ENCODE measurements at places on chromosomes 2 and 18.

- peaks cover 4% of the 10 kb centered on the region for H3K36me3 ChIP-seq
- H3K27ac ChIP-seq = no peak overlapping the region
- peaks cover 10% of the 10 kb centered on the region for H3K4me1 ChIP-seq
- no peak for DNase-seq
- no peaks in the 10 kb centered on the region for H3K27me3 ChIP-seq
These were observed 13.0 kb upstream of the ALLC start for GRCh38 chr2:3644891-3645605.

DNA sequence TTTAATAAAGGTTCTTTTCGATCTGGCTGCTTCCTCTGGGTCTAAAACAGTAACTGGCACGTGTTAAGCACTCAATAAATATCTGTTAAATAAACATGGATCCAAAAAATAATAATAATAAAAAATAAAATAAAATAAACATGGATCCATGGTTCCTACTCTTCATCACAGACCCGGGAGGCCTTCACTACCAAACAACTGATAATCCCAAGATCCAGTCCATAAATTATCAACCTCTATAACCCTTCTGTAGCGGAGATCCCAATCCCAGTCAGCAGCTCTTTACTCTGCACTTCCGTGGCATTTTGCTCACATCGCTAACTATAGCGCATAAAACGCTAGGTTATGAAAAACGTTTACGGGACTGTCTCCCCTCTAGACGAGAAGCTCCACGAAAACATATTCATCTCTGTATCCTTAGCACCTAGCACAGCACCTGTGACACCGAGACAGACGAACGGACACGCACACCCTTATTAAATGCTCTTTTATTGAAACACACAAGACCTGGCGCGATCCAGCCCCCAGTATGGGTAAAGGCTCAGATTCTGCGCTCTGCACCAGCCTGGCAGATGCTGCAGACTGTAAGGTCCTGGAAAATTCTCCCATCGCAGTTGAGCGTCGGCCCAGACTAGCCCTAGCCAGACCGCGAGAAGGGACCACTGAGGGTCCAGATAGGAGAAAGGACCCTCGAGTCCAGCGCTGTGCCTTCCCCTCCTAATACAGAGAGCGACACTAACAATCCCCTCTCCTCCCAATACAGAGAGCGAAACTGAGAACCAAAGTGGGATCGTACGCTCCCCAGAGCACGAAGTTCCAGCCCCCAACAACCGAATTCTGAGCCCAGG, 770 bp downstream of the NBAS start:
- H3K36me3 ChIP-seq = peaks cover 3% of the 10 kb centered on the region
- H3K4me1 ChIP-seq = peaks cover 2% of the 10 kb centered on the region
- peak overlapping the region; percentile 87 for H3K4me3 ChIP-seq
- peak overlapping the region; percentile 87 for H3K27ac ChIP-seq

- no peaks in the 10 kb centered on the region for H3K27me3 ChIP-seq
- peak overlapping the region; percentile 16 for H3K27ac ChIP-seq
- no peaks in the 10 kb centered on the region for H3K36me3 ChIP-seq
- DNase-seq = no peak
These were observed 35.7 kb upstream of the ST3GAL5 start for GRCh38 chr2:85924522-85924921.

DNA sequence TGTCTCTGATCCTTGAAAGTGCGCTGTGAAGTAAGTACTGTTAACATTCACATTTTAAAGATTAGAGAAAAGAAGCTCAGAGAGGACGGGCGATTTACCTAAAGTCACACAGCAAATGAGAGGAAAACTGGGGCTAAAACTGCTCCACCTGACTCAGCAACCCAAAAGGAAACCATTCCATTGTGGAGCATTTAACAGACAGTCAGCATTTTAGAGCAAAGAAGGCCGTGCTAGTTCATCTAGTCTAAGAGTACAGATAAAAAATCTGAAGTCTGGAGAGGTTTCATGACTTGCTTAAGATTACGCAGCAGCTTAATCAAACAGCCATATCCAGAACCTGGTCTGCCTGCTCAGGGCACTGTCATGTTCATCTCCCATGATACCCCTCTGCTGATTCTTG, 19.9 kb upstream of the KCNF1 start:
- H3K27ac ChIP-seq = no peak overlapping the region
- no peak overlapping the region for H3K4me3 ChIP-seq
- H3K27me3 ChIP-seq = no peaks in the 10 kb centered on the region
- no peaks in the 10 kb centered on the region for H3K36me3 ChIP-seq
- peaks cover 17% of the 10 kb centered on the region for H3K4me1 ChIP-seq

DNA sequence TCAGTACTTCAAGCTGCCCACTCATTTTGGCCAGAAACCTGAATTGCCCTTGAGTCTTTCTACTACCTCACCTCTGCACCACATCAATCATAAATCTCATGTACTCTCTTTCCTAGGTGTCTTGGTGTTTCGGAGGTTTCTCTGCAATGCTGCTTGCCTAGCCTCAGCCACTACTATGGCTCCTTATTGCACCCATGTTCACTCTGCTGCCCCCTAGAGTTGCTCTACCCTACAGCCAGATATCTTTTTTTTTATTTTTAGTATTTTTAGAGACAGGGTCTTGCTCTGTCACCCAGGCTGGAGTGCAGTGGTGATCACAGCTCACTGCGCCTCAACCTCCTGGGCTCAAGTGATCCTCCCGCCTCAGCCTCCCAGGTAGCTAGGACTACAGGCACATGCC, 413.0 kb downstream of the PTPRM start:
- no peaks in the 10 kb centered on the region for H3K27me3 ChIP-seq
- H3K4me3 ChIP-seq = no peak overlapping the region
- no peak for DNase-seq

DNA sequence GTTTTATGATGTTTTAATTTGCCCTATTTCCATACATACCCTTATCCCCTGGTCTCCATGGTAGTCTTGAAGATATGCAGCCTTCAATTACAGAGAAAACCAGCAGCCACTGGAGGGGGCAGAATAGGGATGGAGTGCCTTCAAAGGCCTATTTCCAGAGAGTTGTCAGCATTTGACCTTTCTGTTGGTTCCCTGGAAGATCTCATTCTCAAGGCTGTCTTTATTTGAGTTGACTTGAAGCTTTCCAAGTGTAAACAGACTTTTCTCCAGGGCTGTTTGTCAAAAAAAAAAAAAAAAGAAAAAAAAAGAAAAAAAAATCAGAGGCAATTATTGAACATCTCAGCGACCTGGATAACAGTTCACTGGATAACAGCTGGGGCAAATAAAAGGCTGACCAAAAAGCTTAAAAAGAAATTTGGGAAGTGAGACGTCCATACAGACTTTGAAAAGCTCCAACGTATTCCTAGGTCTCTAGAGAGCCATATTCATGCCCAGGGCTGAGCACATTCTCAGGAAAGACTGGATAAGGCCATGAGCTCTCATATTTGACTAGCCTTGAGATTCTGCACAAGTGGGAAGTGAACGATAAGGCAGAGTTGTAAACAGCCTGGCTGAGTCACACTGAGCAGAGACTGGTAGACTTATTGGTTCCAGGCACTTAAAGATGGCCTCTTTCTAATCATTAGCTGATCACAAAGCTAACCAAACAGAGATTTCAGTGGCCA, 126.6 kb downstream of the VAPA start:
- no peak for DNase-seq
- H3K4me1 ChIP-seq = peaks cover 10% of the 10 kb centered on the region
- no peak overlapping the region for H3K27ac ChIP-seq
- H3K4me3 ChIP-seq = no peak overlapping the region

- no peak overlapping the region for H3K27ac ChIP-seq
- no peaks in the 10 kb centered on the region for H3K4me1 ChIP-seq
- H3K27me3 ChIP-seq = no peaks in the 10 kb centered on the region
- DNase-seq = no peak
These were observed 172.4 kb upstream of the GULP1 start for GRCh38 chr2:188119112-188119838.

GRCh38 chr18:41906528-41907146, 48.4 kb upstream of the PIK3C3 start:
- no peaks in the 10 kb centered on the region for H3K27me3 ChIP-seq
- H3K27ac ChIP-seq = no peak overlapping the region
- no peak overlapping the region for H3K4me3 ChIP-seq
- no peaks in the 10 kb centered on the region for H3K4me1 ChIP-seq

GRCh38 chr18:65269375-65269774, 481.4 kb upstream of the CDH7 start:
- H3K27me3 ChIP-seq = no peaks in the 10 kb centered on the region
- no peak overlapping the region for H3K27ac ChIP-seq
- DNase-seq = no peak
- H3K4me1 ChIP-seq = no peaks in the 10 kb centered on the region

GRCh38 chr2:43407935-43408334, 181.5 kb upstream of the ZFP36L2 start:
- no peak for DNase-seq
- no peaks in the 10 kb centered on the region for H3K27me3 ChIP-seq

DNA sequence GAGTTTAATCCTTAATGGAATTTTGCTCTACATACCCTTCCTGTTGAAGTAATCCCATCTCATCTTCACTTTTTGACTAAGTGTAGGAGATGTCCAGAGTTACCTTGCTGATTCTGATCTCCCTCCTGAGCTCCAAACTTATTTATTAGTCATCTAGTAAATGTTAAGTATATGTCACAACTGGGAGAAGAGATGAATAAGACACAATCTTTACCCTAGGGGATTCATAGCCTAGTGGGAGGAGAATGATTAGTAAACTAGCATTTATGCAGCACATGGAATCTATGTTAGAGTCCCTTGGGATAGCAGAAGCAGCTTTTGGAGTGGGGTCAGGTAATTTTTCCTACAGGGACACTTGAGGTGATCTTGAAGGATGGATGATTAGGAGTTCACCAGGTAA, 20.7 kb downstream of the ACVR2A start:
- no peak for DNase-seq
- H3K36me3 ChIP-seq = no peaks in the 10 kb centered on the region
- no peak overlapping the region for H3K4me3 ChIP-seq
- no peaks in the 10 kb centered on the region for H3K27me3 ChIP-seq
- H3K27ac ChIP-seq = no peak overlapping the region
- no peaks in the 10 kb centered on the region for H3K4me1 ChIP-seq

- H3K4me3 ChIP-seq = no peak overlapping the region
- H3K27me3 ChIP-seq = no peaks in the 10 kb centered on the region
- peak overlapping the region; percentile 11 for H3K27ac ChIP-seq
- DNase-seq = no peak
- H3K36me3 ChIP-seq = no peaks in the 10 kb centered on the region
These were observed 85.0 kb downstream of the FMNL2 start for GRCh38 chr2:152419944-152420343.

DNA sequence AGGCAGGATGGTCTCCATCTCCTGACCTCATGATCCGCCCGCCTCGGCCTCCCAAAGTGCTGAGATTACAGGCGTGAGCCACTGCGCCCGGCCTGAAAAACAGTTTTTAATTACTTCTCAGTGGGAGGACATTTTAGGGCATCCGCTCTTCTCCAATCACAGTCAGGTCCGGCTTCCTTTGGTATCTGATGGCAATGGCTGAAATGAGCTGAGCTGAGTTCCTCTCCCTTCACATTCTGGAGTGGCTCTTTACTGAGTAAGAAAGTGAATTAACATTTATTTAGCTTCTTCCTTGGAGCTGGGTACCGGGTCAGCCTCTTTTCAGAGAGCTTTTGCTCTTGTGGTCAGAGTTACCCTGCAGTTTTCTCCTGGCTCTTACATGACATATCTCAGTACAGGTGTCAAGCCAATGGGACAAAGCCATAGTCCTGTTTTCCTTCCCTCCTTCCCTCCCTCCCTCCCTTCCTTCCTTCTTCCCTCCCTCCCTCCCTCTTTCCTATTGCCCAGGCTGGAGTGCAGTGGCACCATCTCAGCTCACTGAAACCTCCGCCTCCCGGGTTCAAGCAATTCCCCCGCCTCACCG, 1.1 kb upstream of the TTC27 start:
- DNase-seq = no peak
- peaks cover 8% of the 10 kb centered on the region for H3K36me3 ChIP-seq
- H3K27ac ChIP-seq = no peak overlapping the region
- peak overlapping the region; percentile 98 for H3K4me3 ChIP-seq

GRCh38 chr2:234271338-234271737, 220.8 kb downstream of the SPP2 start:
- no peaks in the 10 kb centered on the region for H3K4me1 ChIP-seq
- H3K4me3 ChIP-seq = no peak overlapping the region
- no peak overlapping the region for H3K27ac ChIP-seq
- no peaks in the 10 kb centered on the region for H3K27me3 ChIP-seq
- H3K36me3 ChIP-seq = no peaks in the 10 kb centered on the region
- no peak for DNase-seq

- no peaks in the 10 kb centered on the region for H3K27me3 ChIP-seq
- DNase-seq = no peak
- H3K36me3 ChIP-seq = no peaks in the 10 kb centered on the region
- H3K27ac ChIP-seq = no peak overlapping the region
- no peak overlapping the region for H3K4me3 ChIP-seq
These were observed 246.8 kb downstream of the RAD51AP2 start for GRCh38 chr2:17271416-17271815.

DNA sequence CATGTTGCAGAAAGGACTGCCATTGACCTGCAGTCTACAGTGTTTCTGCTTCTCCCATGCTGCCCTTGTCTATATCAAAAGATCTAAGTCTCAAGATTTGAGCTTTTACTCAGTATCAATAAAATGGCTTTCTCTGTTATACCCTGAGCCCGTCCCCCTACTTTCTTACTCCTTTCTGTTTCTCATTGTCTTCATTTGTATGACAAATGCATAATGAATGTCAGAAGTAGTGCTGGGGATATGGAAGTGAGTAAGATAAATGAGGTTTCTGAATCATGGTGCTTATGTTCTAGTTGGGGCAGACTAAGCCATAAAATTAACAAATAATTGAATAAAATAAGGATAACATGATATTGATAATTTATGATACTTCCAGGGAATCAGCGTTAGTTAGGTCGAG, 128.6 kb downstream of the PARD3B start:
- H3K27ac ChIP-seq = no peak overlapping the region
- no peak for DNase-seq
- H3K4me3 ChIP-seq = no peak overlapping the region
- H3K36me3 ChIP-seq = no peaks in the 10 kb centered on the region
- no peaks in the 10 kb centered on the region for H3K4me1 ChIP-seq
- no peaks in the 10 kb centered on the region for H3K27me3 ChIP-seq

- DNase-seq = no peak
- H3K4me1 ChIP-seq = no peaks in the 10 kb centered on the region
- no peak overlapping the region for H3K4me3 ChIP-seq
- no peaks in the 10 kb centered on the region for H3K36me3 ChIP-seq
- H3K27me3 ChIP-seq = no peaks in the 10 kb centered on the region
These were observed 67.3 kb downstream of the LRRC30 start for GRCh38 chr18:7298149-7298548.

- no peak overlapping the region for H3K4me3 ChIP-seq
- no peaks in the 10 kb centered on the region for H3K36me3 ChIP-seq
- H3K4me1 ChIP-seq = no peaks in the 10 kb centered on the region
- DNase-seq = peak; percentile 25
- H3K27me3 ChIP-seq = no peaks in the 10 kb centered on the region
- no peak overlapping the region for H3K27ac ChIP-seq
These were observed 210.1 kb upstream of the RND3 start for GRCh38 chr2:150697596-150697995.

DNA sequence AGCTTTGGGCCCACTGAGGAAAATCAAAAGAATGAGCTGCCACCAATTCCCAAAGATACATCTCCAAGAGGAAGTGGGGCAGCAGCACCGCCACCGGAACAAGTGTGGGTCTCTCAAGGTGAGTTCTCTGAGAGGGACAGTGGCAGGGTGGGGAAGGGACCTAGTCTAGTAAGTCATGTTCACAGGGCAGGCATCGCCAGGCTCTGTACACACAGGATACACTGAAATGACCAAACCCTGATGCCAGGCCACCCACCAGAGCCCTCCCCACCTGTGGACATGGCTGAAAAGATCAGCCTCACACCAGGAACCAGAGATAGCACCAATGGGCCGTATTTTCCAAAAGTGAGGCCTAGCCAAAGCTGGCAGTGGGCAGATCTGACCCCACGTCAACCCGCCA, 108.2 kb upstream of the SMAD2 start:
- H3K27me3 ChIP-seq = no peaks in the 10 kb centered on the region

- H3K27ac ChIP-seq = no peak overlapping the region
- no peak overlapping the region for H3K4me3 ChIP-seq
- no peaks in the 10 kb centered on the region for H3K4me1 ChIP-seq
These were observed 81.3 kb downstream of the CDC42EP3 start for GRCh38 chr2:37590119-37590571.

Data from spinal cord (tissue), 10 donors.